ENCODE measurements at places on chromosomes 6 and 20. TPM values are rescaled to one million over a fixed set of nuclear protein-coding genes. Genes with fewer than 3 reads are reported as not detected.

AIF1 gene
- total RNA-seq, result 27.3 TPM

CST4 gene
- not detected for total RNA-seq

SLC44A4 gene
- not detected for total RNA-seq

TSPYL1 gene
- total RNA-seq, result 104 TPM

FAM83D gene
- total RNA-seq, result 1.1 TPM

ZNF831 gene
- 29.9 TPM for total RNA-seq

MLN gene
- total RNA-seq, result not detected

HLA-DRB5 gene
- total RNA-seq, result 0.52 TPM

HMGN3 gene
- total RNA-seq, result 64.6 TPM

Measured in naive thymus-derived CD8-positive, alpha-beta T cell (primary cell).